Renal cortex interstitium (tissue), 15 donors: ENCODE measurements at places on chromosomes 7 and 10.

DNA sequence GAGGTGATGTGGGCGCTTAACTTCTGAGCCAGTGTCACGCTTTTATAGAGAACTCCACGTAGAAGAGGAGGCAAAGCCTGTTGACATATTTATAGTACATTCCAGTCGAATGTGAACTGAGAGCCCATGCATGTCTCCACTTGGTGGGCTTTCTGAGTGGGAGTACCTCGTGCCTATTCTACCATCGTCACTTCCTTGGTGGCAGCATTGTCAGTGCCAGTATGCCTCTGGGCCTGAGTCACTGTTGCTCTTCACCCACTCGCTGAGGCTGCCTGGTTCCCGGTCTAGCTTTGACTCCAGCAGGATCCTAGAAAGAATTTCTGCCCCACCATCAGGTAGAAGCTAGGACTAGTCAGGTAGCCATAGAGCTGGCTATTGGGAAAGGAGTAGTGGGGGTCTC lies 30.0 kb upstream of the CDH23 start:
- DNase-seq = no peak

- no peak for DNase-seq
These were observed 1.2 kb upstream of the PFKFB3 start for GRCh38 chr10:6201516-6201975.

- no peak for DNase-seq
These were observed 14.8 kb downstream of the PDAP1 start for GRCh38 chr7:99393355-99394187.

DNA sequence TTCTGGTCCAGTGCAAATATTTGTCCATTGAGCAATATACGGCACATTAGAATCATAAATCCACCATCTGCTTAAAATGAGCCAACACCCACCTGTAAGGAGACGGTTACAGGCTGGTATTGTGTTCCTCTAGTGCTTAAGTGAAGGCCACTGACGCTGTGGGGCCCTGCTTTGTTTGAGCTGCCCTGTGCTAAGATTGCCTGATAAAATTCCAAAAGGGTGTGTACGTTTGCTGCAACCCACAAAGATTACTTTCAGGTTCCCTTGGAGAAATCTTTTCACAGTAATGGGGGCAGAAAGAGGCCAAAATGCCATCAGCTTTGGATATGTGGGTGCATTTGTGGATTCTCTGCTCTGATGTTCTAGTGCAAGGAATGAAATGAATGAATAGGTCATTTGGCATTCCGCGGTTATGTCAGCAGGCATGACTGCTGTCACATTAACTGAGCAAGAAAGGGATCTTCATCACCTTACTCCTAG lies 34.4 kb downstream of the AGR3 start:
- DNase-seq = no peak

DNA sequence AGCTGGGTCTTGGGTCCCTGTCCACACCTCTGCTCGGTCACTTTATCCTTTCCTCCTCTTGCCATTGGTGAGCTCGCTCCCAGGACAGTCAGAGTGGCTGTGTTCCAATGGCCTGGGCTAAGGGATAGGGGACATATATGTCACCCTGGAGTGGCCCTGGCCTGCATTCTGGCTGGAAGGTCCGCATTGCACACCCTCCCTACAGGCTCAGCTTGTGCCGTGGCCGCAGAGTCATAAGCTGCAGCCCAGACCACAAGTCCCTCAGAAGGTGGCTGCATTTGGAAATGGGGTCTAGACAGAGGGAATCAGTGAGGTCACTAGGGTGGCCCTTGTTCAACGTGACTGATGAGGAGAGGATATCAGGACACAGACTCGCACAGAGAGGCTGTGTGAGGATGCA lies 363.8 kb upstream of the SHH start:
- no peak for DNase-seq
